CD4-positive, alpha-beta T cell treated with Interferon alpha-2 for 1 hour (primary cell): ENCODE measurements at places on chromosomes 16 and 17.
A peak's percentile ranks its signal among the peaks of the same experiment; 100 is the strongest.

DNA sequence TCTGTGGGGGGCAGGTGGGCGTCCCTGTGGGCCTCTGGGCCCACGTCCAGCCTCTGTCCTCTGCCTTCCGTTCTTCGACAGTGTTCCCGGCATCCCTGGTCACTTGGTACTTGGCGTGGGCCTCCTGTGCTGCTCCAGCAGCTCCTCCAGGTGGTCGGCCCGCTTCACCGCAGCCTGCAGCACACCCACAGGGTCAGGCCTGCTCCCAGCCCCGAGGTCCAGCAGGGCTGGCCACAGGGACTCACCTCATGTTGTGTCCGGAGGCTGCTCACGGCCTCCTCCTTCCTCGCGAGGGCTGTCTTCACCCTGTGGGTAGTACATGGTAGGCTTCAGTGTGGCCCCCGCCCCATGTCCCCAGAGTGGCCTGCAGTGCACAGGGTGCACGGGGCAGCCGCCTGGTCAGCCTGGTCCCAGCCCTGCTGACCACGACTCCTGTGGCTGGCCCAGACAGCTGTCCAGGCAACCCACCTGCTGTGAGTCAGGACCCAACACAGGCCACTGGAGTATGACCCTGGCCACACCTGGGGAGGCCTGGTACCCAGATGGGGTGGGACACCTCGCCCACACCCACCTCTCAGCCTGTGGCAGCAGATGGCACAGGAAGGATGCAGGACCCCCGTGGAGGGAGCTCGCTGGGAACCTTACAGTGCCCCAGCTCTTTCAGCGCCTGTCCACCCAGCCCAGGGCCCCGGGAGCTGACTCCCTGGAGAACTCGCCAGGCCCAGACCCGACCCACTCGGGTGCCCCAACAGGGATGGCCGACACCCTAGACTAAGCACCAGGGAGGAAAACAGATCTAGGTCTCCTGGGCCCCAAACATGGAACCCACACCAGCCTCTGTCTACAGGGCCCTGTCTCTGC, 23.9 kb upstream of the AATK start:
- DNase-seq, result no peak

DNA sequence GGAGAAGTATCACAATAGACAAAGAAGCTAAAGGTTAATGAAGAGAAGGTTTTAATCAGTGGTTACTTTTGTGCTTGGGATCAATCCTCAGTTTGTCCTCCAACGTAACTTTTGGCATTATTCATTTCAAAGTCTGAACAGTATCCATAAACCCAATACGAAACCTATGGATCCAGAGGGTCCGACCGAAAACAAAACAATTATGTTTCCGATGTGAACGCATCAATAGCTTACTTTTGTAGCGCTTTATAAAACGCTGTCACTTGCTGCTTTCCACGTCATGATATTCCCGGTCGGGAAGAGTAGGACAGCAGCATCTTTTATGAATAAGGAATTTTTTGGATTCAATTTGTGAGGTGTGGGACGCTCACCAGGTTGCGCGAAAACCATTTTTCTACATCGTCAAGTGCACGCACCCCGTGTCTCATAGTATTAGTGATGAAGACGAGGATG, 383.8 kb downstream of the ZFHX3 start:
- no peak for DNase-seq

- DNase-seq, result peak; percentile 54
Measured at GRCh38 chr16:17346621-17347569, 123.9 kb downstream of the XYLT1 start.

DNA sequence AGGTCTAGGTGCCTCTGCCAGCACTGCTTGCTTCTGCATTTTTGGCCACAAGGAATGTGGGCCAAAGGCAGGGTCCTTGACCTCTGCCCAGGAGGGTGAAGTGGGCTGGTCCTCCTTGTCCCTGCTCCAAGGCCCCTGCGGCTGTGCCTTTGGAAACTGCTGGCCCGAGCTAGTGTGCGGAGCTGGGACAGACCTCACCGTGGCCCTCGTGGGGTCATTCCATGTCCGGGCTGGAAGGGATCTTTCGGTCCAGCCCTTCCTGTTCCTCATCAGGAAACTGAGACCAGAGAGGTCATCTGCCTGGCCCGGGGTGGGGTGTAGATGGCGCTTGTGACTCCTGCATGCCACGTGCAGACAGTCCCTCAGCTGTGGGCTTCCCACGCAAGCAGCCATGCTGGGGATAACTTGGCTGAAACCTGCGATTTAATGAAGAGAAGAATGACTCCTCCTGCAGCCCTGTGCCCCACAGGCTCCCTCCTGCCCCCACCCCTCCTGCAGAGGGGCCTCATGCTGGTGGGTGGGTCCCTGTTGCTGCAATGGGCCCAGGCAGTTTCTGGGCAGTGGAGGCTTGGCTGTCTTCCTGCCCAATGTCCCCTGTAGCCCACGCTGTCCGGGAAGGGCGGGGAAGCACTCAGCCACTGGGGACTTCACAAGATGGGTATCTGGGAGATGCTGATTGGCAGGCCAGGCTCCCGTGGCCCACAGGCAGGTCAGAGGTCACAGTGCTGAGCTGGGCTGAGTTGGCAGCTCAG, 245.2 kb downstream of the SEC14L1 start:
- DNase-seq, result no peak

DNA sequence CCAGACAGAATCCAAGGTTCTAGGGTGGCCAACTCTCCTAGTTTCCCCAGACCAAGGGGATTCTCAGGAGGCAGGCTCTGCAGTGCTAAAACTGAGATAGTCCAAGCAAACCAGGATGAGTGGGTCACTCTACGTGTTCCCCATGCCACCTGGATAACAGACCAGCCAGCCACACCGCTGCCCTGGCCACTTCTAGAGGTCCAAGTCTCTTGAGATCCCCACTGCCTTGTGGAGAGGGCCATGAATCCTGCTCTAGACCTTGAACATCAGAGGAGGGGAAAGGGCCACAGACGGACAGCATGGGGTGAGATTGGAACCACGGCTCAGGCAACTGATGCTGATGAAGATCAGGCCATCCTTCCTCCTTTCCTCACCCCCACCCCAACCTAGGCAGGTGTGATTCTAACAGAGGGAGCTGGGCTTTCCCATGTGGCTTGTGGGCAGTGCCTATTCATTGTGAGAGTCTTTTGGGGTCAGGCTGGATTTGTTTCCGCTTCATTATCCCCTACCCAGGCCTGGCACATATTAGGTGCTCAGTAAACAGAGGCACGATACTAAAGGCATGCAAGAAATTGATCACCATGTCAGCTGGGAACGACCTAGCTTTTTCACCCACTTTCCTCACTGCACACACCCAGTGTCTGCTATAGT, 16.8 kb upstream of the TVP23A start:
- DNase-seq, result no peak

DNA sequence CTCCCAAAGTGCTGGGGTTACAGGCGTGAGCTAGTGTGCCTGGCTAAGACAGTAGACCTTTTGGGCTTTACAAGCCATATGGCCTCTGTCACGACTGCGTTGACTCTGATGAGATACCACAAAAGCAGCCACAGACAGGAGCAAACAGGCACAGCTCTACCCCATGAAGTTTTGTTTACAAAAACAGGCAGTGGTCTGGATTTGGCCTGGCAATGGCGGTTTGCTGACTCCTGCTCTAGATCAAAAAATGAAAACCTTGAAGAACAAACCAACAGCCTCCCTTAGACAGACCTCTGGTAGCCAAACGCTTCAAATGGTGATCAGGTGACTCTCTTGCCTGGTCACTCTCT, 20.7 kb downstream of the SLC43A2 start:
- no peak for DNase-seq

DNA sequence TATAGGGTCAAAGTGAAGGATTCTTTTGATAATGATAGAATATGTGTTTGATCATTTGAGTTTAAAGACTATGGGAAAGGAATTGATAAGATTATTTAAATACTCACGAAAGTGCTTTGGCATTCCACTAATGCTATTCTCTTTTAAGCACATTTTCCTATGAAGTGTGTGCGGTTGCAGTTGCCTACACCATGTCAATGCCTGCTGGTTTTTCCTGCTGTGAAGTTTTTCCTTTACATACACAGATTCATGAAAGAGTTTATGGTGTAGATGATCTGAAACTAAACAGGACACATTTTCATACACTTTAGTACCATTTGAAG, 78.7 kb downstream of the VMP1 start:
- no peak for DNase-seq

- no peak for DNase-seq
Measured at GRCh38 chr16:10502776-10503175, 77.6 kb downstream of the EMP2 start.

DNA sequence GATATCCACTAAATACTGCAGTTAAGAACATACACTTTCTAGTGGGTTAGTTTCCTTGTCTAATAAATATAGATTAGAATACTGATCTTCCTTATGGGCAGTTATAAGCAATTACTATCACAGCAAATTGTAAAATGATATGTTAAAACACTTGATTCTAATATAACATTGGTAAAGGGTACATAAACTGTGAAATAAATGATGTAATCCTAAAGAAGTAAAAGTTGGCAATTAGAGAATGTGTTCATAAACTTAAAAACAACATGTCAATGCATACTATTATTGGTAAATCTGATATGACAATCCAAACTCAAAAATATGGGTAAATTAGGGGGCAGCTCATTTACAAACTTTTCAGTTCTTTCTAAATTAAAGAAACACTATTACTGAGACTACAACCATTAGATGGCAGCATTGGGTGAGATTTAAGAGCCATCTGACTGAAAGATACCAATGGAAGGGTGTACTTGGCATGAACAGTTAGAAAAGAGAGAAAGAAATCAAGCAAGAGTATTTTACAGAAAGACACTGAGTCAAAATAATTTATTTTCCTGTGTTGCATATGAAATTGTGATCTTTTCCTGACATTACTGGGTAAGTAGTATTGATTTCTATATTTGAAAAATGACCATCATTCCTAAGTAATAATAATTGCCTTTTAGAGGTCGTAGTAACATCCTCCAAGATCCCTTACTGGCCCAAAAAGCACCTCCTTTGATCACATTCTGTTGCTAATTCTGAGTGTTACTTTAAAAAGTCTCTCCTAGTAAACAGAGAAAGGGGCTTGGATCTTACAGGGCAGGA, 119.6 kb downstream of the SPAG9 start:
- DNase-seq, result peak; percentile 15
